ENCODE measurements at places on chromosomes 11 and 22.
A peak's percentile ranks its signal among the peaks of the same experiment; 100 is the strongest.

GRCh38 chr11:103878646-103879045 is 157.8 kb upstream of the DDI1 start:
- no peak for DNase-seq

GRCh38 chr11:28547321-28547741 is 439.1 kb downstream of the METTL15 start:
- no peak for DNase-seq

- no peak for DNase-seq
Observed at GRCh38 chr11:96172604-96173003, 170.4 kb downstream of the MAML2 start.

GRCh38 chr11:6737872-6738466 is 33.8 kb downstream of the OR2AG2 start:
- peak; percentile 3 for DNase-seq

GRCh38 chr11:112516261-112516660 is 255.6 kb upstream of the PLET1 start:
- DNase-seq = no peak

DNA sequence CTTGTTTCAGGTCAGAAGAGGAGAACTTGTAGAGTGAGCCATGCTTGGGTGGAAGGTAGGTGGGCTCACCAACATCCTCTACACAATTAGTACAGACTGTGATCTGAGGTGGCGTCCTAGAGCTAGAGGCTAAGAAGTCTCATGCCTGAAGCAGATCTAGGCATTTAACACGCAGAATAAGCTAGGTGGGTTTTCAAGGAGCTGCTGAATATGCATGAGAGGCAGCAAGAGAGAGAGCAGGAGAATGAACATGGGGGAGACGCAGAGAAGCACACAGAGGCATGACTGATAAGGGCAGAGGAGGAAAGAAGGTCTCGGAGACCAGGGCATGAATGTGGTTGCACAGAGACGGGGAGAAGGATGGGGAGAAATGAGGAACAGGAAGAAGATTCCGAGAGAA is 36.8 kb upstream of the JAM3 start:
- DNase-seq = no peak

- DNase-seq = no peak
Observed at GRCh38 chr11:11247086-11247485, 106.0 kb downstream of the CSNK2A3 start.

DNA sequence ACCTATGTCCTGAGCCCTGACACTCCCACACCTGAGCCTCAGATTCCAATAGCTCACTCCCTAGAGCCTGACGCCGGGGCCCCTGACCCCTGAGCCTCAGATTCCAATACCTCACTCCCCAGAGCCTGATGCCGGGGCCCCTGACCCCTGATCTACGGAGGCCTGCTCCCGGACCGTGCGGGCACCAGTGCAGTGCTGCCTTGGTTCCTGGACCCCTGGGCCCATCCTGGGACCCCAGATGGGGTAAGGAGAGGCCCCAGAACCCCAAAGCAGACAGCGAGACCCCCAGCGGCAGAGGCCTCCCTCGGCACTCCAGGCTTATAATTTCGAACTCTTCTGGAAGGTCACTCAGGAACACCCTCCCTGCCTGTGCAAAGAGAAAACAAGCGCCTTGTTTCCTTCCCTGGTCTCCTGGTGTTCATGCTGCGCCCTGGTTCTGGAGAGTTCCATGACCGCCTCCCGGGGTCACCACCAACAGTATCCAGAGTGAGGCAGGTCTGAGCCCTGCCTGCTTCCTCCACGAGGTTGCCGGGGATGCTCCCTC is 7.5 kb downstream of the SUSD2 start:
- no peak for DNase-seq

- no peak for DNase-seq
Observed at GRCh38 chr11:72519220-72519881, 85.0 kb upstream of the CLPB start.

DNA sequence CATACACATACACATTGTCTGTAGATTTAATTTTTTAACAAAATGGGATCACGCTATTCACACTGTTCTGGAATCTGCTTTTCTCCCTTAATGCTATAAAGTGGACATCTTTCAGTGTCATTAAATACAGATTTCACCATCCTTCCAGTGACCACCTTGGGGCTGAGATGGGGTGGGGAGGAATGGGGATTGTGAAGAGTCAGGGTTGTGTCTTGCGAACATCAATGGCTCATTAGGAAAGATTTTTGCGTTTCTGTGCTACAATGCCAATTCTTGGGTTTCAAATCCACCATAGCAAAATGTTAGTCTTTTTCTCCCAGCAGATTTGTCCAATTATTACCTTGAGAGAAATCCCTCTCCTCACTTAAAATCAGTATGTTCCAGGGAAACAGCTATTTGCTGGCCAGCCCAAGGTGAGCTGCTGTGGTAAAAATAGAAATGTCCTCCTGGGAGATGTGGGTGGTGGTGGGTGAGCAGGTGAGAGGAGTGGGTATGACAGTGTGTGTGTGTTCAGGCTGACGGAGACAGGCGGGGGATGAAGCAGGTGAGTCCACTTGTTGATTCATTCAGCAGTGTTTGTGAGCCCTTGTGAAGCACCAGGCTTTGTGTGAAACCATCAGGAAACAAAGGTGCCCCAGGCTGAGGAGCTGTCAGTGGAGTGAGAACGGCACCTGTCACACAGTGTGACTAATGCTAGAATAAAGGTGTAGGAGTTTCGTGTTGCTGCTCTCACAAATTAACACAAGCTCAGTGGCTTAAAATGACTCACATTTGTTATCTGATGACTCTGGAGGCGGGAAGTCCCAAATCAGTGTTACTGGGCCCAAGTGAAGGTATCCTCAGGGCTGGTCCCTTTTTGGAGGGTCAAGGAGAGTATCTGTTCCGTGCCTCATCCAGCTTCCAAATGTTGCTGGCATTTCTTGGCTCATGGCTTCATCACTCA is 1.7 kb upstream of the CBX6 start:
- peak; percentile 51 for DNase-seq

GRCh38 chr11:70324376-70325115 is 54.1 kb downstream of the PPFIA1 start:
- no peak for DNase-seq

- peak; percentile 34 for DNase-seq
Observed at GRCh38 chr11:59801981-59802638, 8.5 kb downstream of the MRPL16 start.

DNA sequence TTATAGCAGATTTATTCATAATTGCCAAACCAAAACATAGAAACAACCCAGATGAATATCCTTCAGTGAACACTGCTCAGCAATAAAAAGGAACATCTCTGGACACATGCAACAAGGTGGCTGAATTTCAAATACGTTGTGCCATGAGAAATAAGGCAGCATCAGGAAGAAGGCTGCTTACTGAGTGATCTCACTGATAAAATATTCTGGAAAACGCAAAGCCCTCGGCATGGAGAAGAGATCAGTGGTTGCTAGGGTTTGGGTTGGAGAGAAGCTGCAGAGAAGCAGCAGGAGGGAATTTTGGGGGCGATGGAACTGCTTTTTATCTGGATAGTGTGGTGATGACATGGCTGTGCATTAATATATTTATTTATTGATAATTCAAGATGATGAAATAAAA is 11.0 kb upstream of the SHANK2 start:
- DNase-seq = no peak

DNA sequence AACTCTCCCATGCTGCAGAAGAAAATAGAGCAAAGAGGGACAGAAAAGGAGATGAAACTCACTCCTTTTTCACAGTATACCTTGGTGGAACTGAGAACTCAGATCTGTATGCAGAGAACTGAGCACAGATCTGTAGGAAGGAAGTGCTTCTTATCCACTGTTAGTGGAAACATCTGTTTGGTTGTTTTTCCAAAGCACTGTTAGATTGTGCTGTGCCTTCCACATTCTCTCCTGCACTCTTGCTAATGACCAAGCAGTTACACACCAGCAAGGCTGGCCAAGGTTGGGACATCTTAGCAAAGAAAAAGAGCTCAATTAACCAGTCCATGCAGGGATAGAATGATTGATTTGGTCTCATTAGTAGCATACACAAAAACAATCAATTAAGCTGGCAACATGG is 20.1 kb upstream of the SIK2 start:
- DNase-seq = no peak

DNA sequence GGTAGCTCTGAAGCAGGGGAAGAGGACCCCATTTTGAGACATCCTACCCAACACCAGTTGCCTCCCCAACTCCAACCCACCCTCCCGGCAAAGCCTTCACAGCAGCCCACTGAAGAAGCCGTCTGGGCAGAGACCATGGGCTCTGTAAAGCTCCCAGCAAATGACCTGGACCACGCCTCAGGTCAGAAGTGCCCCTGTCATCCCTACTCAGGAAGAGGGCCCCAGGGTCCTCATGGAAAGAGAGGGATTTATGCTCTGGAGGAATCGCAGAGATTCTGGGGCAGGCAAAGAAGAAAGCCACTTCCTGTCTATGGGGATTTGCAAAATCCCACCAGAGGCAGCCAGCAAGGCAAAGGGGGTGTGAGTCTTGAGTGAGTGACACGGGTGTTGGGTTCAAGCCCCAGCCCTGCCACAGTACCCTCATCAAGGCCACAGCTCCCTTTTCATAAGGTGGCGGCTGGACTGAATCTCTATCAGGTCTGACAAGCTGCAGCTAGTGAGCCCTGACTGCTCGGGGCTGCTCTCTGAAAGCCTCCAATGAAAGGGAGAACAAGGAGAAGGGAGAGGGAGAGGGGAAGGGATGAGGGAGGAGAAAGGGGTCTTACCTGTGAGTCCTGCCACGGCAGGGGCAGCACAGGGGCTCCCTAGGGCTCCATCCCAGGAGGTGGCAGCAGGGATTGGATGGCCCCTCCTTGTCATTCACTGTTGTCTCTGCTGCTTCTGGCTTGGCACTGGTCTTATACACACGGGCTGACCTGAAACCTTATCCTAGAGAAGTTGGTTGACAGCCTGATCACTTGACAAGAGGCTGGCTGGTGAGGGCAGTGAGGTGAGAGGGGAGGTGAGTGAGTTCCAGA is at the start of gene UCP3:
TSS of gene UCP3 (minus strand) at position 713 of the 857 bp plus-strand sequence. CDS start 2,043 bp downstream, outside the sequence.
- DNase-seq = no peak

- DNase-seq = no peak
Observed at GRCh38 chr22:25403284-25403810, 161.1 kb upstream of the GRK3 start.

GRCh38 chr22:37498289-37498909 is 12.2 kb upstream of the MFNG start:
- DNase-seq = peak; percentile 90

GRCh38 chr22:21762712-21763581 is 27.4 kb upstream of the YPEL1 start:
- no peak for DNase-seq

GRCh38 chr11:15074206-15075161 is 1.1 kb downstream of the CALCB start:
- DNase-seq = peak; percentile 97

DNA sequence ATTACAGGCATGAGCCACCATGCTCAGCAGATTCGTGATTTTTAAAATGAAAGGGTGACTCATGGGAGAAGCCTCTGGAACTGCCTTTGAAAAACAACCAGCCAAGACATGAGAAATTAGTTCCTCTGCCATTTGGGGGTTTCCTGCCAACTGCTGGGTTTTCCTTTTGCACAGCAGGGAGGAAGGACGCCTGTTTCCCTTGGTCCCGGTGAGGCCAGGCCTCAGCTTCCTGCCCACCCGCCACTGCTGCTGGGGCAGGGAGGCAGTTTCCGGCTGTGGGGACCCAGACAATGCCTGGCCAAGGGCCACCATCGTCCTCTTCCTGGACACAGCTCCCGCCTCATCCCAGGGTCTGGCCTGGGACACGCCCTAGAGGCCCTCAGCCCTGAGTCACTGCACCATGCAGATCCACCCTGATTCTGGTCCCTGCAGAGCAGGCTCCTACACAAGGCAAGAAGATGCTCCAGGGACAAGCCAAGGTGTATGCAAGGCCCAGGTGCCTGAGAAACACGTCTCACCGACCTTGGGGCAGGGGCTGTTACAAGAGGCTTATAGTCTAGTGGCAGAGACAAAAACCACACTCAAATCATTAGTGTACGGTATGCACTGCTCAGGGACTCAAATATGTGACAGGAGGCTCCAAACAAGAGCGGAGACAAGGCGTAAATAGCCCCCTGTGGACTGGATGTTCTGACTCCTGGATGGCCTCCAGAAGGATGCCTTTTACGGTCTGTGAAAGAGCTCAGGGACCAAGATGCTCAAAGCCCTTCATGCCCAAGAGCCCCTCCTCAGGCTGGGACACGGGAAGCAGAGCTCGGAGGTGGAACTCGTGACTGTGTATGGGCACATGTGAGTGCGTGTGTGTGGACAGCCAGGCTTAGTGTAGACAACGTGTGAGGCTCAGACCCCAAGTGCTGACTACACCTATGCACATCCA is 10.0 kb downstream of the PPM1F start:
- no peak for DNase-seq

- no peak for DNase-seq
Observed at GRCh38 chr11:59267196-59267595, 54.5 kb upstream of the MPEG1 start.

DNA sequence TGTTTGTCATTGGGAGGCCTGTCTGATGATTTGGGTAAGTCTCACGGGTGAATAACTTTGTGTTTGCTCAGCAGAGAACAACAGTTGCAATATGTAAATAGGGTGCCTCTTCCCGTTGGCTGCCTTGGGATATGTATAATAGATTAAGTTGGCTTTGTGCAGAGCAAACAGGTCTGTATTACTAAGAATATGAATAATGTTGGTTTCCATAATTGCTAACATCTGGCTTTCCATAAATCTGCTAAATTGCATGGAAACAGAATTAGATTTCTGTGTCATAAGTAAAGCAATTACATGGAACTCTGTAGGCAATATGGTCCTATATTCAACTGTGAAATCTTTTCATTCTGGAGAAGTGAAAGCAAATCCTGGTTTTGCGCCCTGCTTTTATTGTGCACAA is 636.0 kb upstream of the ANO5 start:
- no peak for DNase-seq

- peak; percentile 40 for DNase-seq
Observed at GRCh38 chr11:60767388-60767811, 10.7 kb downstream of the MS4A15 start.

- no peak for DNase-seq
Observed at GRCh38 chr11:131637469-131638175, 267.2 kb downstream of the NTM start.

DNA sequence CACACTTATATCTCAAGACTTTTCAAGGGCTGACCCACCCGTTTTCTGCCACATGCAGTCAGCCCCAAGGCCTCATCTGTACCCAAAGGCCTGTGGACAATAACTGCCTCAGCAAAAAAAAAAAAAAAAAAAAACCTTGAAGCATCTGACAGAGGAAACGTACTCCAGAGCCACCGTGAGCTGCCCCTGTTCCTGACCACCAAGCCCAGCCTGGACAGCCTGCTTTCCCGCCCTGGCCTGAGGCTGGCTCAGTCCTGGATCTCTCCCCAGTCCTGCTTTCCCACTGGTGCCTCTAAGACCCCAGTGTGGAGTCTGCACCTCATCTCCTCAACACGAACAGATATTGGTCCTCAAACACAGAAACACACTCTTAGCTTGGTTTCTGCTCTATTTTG is 66.5 kb downstream of the SLC35F2 start:
- peak; percentile 59 for DNase-seq

DNA sequence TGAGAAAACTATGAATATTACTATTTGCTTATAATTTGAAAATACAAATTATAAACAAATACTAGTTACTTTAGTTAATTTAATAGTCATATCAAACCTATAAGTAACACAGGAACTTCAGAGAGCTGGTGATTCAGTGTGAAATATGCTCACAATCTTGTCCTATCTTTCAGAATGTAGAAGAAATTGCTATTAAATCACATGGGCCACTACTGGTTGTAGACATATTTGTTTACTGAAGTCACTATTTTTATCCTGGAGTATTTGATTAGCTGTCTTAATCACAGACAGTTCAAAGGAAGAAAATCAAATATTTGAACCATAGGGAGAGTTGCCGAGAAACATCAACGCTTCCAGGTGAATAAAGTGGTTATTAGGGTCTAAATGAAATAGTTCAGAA is 187.6 kb upstream of the ANO3 start:
- DNase-seq = no peak

GRCh38 chr11:6240781-6241180 is 1.9 kb downstream of the CNGA4 start:
- no peak for DNase-seq
